ENCODE measurements at places on chromosomes 5 and 9.

GRCh38 chr9:76580820-76581219, 121.8 kb downstream of the GCNT1 start:
- H3K4me3 ChIP-seq: no peak overlapping the region
- H3K27me3 ChIP-seq: peaks cover 11% of the 10 kb centered on the region
- peaks cover 6% of the 10 kb centered on the region for H3K4me1 ChIP-seq
- no peaks in the 10 kb centered on the region for H3K36me3 ChIP-seq

DNA sequence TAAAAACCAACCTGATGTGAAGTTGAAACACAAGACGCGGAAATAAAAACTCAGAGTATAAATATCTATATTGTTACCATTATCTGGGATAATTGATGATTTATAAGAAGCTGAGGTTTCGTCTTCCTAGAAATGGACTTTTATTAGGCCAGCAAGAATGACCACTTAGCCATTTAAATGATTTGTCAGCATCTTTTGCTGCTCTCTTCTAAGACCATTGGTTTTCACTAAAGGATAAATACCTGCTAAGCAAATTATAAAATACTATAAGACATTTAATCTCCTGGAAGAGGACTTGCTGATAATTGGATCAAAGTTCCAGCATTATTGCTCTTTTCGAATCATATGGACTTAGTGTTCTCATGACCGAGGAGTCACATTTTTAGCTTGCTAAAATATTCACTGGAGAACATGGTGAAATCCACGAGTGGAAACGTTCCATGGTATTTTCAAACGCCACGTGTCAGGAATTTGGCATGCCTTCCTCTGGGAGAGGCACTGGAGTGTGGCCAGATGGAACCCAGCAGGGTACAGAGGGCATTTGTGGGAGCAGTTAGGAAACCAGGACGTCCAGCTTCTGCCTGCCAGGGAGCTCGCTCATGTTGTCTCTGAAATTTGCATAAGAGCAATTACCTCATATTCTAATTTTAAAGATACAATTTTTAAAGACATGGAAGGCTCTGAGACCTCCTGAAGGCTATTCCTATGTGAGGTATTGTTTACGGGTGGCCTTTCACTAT, 43.1 kb downstream of the TNFAIP8 start:
- H3K36me3 ChIP-seq: peaks cover 14% of the 10 kb centered on the region
- peaks cover 17% of the 10 kb centered on the region for H3K4me1 ChIP-seq
- H3K27ac ChIP-seq: no peak overlapping the region
- no peak for DNase-seq
- no peak overlapping the region for H3K4me3 ChIP-seq
- H3K27me3 ChIP-seq: no peaks in the 10 kb centered on the region

DNA sequence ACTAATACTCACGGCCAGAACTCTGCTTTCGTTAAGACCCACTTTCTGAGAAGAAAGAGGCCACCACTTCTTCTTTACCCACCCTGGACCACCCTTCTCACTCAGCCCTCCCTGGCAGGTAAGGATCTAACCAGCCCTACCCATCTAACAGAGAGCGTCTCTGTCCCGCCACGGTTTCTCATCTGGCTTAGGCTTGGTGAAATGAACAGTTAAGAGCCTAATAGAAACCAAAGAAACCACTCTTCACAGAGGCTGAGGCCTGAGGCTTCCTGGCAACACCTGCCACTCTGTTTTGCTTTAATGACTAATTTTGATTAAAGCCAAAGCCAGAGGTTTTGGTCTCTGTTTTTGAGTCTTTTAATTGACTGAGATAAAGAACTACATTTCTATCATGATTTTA, 354.1 kb upstream of the SLC30A5 start:
- H3K27ac ChIP-seq: no peak overlapping the region
- no peaks in the 10 kb centered on the region for H3K27me3 ChIP-seq
- H3K4me1 ChIP-seq: no peaks in the 10 kb centered on the region
- DNase-seq: no peak

- H3K36me3 ChIP-seq: no peaks in the 10 kb centered on the region
- peak; percentile 42 for DNase-seq
- H3K4me3 ChIP-seq: peak overlapping the region; percentile 96
- no peaks in the 10 kb centered on the region for H3K27me3 ChIP-seq
These were observed 925 bp downstream of the ABHD17B start for GRCh38 chr9:71909887-71910649.

DNA sequence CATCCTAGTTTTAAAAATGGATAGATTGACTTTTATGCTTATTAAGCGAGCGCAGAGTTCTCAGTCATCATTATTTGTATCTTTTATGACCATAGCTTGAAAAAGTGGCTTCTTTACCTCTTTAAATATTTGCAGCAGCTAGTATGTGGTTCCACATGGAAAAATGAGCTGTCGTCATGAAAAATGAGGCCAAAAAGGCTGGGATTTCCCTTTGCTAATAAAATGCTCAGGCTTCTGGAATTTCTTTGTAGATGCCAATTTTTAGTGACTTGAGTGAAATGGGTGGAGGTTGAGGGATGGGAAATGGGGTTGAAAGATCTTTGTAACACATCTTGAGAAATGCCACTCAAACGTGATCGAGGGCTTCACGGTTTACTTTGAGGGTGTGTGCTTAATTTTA, 35.2 kb downstream of the RAI14 start:
- peaks cover 13% of the 10 kb centered on the region for H3K36me3 ChIP-seq
- DNase-seq: no peak
- H3K27me3 ChIP-seq: no peaks in the 10 kb centered on the region
- H3K4me1 ChIP-seq: peaks cover 53% of the 10 kb centered on the region
- no peak overlapping the region for H3K4me3 ChIP-seq

GRCh38 chr9:35518225-35518821, 28.4 kb downstream of the RUSC2 start:
- no peak overlapping the region for H3K4me3 ChIP-seq
- H3K36me3 ChIP-seq: no peaks in the 10 kb centered on the region
- no peak for DNase-seq
- peak overlapping the region; percentile 100 for H3K27ac ChIP-seq
- no peaks in the 10 kb centered on the region for H3K27me3 ChIP-seq
- peaks cover 71% of the 10 kb centered on the region for H3K4me1 ChIP-seq

- no peaks in the 10 kb centered on the region for H3K36me3 ChIP-seq
- no peak overlapping the region for H3K4me3 ChIP-seq
- H3K27ac ChIP-seq: no peak overlapping the region
- no peaks in the 10 kb centered on the region for H3K4me1 ChIP-seq
These were observed 80.4 kb downstream of the GRAMD2B start for GRCh38 chr5:126503602-126504104.

DNA sequence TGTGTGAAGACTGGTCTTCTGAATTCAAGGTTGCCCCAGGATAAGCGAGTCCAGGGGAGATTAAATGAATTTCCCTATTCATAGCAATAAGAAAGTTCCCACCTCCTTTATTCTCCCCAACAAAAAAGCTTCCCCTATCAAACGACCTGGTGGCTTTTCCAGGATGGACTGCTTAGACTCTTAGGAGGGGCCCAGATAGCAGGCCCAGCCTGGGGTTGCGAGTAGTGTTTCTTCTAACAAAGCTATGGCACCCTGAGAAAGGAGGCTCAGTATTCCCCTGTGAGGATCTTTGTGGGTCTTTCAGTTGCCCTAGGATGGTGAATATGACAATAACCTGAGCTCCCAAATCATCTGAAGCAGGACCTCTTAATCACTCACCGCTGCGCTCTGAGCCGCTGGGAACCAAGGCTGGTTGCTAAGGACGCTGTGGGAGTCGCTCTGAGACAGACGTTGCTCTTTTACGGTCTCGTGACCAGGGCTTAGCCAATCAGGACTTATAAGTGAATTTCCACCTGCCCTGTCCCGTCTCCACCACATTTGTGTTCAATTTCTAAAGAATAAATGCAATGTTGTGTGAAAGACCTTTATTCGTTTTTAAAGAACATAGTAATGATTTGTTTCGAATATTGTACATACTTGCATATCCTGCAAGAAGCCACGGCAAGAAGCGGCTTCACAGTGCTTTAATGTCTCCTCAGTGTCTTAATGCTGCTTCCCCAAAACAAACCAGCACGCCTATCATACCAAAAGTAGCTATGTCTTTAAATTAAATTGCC, at the start of gene TMEM232:
TSS of gene TMEM232 (minus strand) at position 423 of the 776 bp plus-strand sequence. CDS start 59,319 bp downstream, outside the sequence.
- H3K36me3 ChIP-seq: no peaks in the 10 kb centered on the region
- peak; percentile 71 for DNase-seq
- H3K4me3 ChIP-seq: peak within 1 kb of the TSS; percentile 81
- no peaks in the 10 kb centered on the region for H3K27me3 ChIP-seq

GRCh38 chr9:132945186-132946130, 1.0 kb upstream of the TSC1 start:
- no peaks in the 10 kb centered on the region for H3K36me3 ChIP-seq
- H3K4me3 ChIP-seq: peak overlapping the region; percentile 99
- H3K27ac ChIP-seq: peak overlapping the region; percentile 100
- H3K27me3 ChIP-seq: no peaks in the 10 kb centered on the region
- peaks cover 39% of the 10 kb centered on the region for H3K4me1 ChIP-seq

DNA sequence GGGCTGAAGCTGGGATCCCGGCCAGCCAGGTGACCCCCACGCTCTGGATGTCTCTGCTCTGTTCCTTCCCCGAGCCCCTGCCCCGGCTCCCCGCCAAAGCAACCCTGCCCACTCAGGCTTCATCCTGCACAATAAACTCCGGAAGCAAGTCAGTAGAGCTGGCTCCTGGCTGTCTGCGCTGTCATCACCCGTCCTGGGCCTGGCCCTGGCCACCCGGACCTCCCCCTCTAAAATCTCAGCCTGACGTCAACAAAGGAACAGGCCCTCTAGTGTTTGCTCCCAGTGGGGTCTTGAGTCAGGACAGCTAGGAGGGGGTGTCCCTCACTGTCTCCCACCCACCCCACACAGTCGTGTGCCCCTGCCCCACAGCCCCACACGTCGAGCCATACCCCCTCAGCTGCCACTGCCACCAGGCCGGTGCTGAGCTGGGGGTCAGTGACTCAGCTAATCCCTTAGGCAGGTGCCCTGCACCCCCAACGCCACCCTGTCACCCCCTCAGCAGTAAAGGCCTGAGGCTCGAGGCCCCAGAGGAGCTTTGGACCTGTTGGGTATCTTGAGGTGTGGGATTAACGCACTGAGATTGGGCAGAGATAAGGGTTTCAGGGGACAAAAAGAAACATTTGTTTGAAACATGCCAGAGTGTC, 1.1 kb upstream of the LCNL1 start:
- H3K4me1 ChIP-seq: peaks cover 2% of the 10 kb centered on the region
- H3K4me3 ChIP-seq: no peak overlapping the region
- no peak for DNase-seq
- peaks cover 7% of the 10 kb centered on the region for H3K27me3 ChIP-seq

- H3K27ac ChIP-seq: no peak overlapping the region
- peaks cover 6% of the 10 kb centered on the region for H3K36me3 ChIP-seq
- no peak for DNase-seq
These were observed 46.3 kb downstream of the PHAX start for GRCh38 chr5:126647071-126647470.

DNA sequence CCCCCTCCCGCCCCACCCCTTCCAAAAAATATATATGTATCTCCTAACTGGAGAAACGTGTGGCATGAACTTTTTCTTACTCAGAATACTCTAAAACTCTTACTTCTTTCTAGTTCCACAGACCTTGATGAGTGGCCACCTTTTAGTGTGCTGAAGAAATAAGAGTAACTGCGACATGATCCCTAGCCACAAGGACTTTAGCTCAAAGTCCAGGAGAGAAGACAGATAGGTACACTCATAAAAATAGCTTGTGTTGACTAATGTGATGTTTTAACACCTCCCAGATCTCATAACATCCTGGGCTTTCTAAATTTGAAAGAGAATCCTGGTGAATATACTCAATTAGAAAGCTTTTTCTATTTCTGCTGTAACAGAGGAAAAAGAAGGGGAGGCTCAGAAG, 1005.0 kb upstream of the DMAC1 start:
- H3K36me3 ChIP-seq: no peaks in the 10 kb centered on the region
- no peak overlapping the region for H3K4me3 ChIP-seq
- H3K27me3 ChIP-seq: no peaks in the 10 kb centered on the region

- H3K27ac ChIP-seq: no peak overlapping the region
- peaks cover 6% of the 10 kb centered on the region for H3K36me3 ChIP-seq
- H3K27me3 ChIP-seq: no peaks in the 10 kb centered on the region
- H3K4me3 ChIP-seq: no peak overlapping the region
- no peak for DNase-seq
These were observed 317.0 kb upstream of the RPS23 start for GRCh38 chr5:82595113-82595512.

DNA sequence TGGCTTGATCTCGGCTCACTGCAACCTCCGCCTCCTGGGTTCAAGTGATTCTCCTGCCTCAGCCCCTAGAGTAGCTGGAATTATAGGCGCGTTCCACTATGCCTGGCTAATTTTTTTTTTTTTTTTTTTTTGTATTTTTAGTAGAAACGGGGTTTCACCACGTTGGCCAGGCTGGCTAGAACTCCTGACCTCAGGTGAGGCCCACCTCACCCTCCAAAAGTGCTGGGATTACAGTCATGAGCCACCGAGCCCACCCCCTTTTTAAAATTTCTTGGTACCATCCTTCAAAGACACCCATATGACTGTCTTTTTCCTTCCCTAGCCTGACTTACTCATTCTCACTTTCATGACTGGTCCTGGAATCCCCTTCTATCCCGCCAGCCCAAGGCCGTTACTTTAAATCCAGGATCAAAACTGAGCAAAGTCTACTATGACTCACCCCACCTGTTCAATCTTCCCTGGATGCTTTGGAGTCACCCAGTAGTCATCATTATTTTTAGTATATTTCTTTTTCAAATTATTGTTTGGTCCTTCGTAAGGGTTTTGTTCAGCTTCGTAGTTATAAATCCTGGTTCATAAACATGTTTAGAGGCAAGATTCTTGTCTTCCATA, 1.2 kb upstream of the TBCA start:
- no peaks in the 10 kb centered on the region for H3K27me3 ChIP-seq
- H3K36me3 ChIP-seq: no peaks in the 10 kb centered on the region
- no peak overlapping the region for H3K27ac ChIP-seq
- H3K4me3 ChIP-seq: no peak overlapping the region
- H3K4me1 ChIP-seq: peaks cover 30% of the 10 kb centered on the region

DNA sequence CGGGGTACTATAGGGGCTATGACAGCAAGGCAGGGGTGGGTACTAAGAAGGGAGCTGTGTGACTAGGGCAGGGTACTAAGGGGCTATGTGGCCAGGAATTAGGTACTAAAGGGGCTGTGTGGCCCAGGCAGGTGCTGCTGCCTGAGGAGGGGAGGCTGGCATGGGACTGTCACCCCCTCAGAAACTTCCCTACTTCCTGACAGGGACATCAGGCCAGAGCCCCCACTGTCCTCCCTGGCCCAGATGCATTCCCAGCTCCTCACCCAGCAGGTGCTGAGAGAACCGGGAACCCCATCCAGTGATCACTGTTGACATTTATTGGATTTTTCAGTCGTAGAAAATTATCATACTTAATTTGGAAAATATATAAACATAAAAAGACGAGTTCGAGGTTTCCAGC, 26.6 kb downstream of the IRX2 start:
- H3K27ac ChIP-seq: no peak overlapping the region
- H3K27me3 ChIP-seq: peaks cover 90% of the 10 kb centered on the region
- H3K4me3 ChIP-seq: no peak overlapping the region

- DNase-seq: no peak
- H3K27me3 ChIP-seq: no peaks in the 10 kb centered on the region
- peak overlapping the region; percentile 49 for H3K27ac ChIP-seq
- H3K4me1 ChIP-seq: peaks cover 22% of the 10 kb centered on the region
- H3K4me3 ChIP-seq: no peak overlapping the region
These were observed 78.4 kb downstream of the MAP1B start for GRCh38 chr5:72185496-72186329.

GRCh38 chr5:44048276-44048984, 340.8 kb downstream of the FGF10 start:
- no peaks in the 10 kb centered on the region for H3K27me3 ChIP-seq
- no peaks in the 10 kb centered on the region for H3K4me1 ChIP-seq
- no peak overlapping the region for H3K4me3 ChIP-seq
- no peak overlapping the region for H3K27ac ChIP-seq
- H3K36me3 ChIP-seq: no peaks in the 10 kb centered on the region

- no peaks in the 10 kb centered on the region for H3K36me3 ChIP-seq
- H3K4me1 ChIP-seq: no peaks in the 10 kb centered on the region
These were observed 10.4 kb upstream of the MAPK9 start for GRCh38 chr5:180302256-180302655.

GRCh38 chr9:12775679-12776512, 1.1 kb downstream of the LURAP1L start:
- H3K27ac ChIP-seq: peak overlapping the region; percentile 90
- DNase-seq: peak; percentile 49
- H3K36me3 ChIP-seq: peaks cover 9% of the 10 kb centered on the region
- peak overlapping the region; percentile 92 for H3K4me3 ChIP-seq
- H3K4me1 ChIP-seq: peaks cover 41% of the 10 kb centered on the region
